ENCODE measurements at places on chromosomes 4 and X. TPM values are rescaled to one million over a fixed set of nuclear protein-coding genes. Genes with fewer than 3 reads are reported as not detected.

- DNase-seq, result no peak
These were observed 19.9 kb downstream of the SORCS2 start for GRCh38 chr4:7212101-7212674.

GRCh38 chr4:151442002-151442401 lies 33.0 kb downstream of the FHIP1A start:
- DNase-seq, result no peak

GRCh38 chr4:143773998-143774895 lies 73.8 kb upstream of the FREM3 start:
- peak; percentile 8 for DNase-seq

DNA sequence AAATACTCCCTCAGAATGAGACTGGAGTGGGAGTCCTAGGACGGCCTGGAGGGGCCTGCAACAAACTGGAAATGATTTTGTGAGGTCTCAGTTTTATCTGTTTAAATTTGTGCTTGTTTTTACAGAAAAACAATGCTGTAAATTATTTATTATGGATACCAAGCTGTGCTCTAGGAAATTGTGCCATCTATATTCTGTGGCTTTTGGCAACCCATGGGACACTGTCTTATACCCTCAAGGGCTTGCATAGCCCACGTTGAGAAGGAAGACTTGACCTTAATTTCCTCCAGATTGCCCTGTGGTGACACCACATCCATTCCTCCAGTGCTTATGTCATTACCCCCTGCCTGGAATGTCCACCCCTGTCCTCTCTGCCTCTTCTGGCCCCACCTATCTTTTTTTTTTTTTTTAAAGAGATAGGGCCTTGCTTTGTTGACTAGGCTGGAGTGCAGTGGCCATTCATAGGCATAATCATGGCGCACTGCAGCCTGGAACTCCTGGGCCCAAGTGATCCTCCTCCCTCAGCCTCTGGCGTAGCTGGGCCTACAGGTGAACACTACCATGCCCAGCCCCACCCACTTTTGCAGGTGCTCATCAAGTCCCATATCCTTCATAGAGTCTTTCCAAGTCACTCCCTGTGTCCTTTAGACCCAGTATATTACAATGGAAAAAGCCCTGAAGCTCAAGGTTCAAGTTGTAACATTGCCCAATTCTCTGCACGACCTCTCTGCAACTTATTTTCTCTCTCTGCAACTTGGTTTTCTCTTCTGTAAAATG lies 77.4 kb downstream of the HPRT1 start:
- no peak for DNase-seq

DNA sequence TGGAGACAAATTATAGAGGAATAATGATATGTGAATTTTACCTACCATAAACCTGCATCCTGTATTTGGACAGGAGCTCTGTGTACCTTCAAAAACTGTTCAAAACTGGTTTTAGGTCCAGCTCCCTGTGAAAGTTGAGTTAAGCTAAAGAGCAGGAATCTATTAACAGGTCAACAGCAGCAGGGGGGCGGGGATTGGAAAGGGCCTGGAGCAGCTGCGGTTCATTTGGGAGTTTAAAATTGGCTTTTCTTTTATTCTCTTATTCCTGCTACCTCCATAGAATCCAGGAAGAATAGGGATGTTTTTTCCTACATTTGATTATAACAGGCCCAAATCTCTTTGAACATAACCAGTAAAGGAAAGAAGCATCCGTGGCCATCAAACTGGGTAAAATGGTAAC lies 23.8 kb downstream of the SHROOM3 start:
- DNase-seq, result peak; percentile 82

- no peak for DNase-seq
These were observed 447.2 kb downstream of the SLITRK2 start for GRCh38 chrX:146264763-146265375.

DNA sequence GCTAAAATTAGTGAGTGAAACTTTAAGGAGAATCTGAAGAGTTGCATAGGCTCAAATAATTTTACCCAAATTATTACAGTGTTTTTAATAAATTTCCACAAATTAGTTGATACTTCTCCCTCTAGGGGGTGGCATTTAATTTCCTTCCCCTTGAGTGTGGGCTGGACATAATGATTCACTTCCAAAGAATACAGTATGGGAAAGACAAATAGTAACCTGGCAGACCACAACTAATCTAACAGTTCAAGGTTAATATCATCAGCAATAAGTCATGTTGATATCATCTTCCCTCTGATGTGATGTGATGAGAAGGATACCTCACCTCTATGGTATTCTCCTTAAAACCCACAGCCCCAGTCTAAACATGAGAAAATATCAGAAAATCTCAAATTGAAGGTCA lies 15.5 kb downstream of the PFKFB1 start:
- DNase-seq, result no peak

DNA sequence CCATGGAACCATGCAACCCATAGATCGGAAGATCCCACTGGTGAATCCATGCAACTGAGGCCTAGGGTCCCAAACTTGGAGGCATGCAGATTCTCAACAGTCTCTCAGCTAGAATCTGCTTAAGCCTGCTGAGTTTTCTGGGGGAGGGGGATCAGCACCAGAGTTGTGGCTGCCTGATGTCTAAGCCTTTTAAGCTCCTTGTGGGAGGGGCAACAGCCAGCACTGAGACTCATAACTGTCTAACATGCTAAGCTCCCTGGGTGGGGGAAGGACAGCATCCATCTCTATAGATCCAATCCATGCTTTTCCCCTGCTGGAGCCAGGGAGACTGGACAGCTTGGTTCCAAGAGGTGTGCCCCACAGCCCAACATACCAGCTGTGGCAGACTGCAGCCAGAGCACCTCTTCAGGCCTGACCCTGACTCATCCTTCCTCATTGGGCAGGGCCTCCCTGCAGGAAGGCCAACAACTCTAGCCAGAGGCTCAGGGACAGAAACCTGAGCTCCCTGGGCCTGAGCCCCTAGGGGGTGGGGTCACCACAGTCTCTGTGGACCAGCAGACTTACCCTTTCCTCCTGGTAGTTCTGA lies 300.1 kb upstream of the SLC7A11 start:
- DNase-seq, result no peak

- DNase-seq, result no peak
These were observed 4.7 kb upstream of the SRPK3 start for GRCh38 chrX:153776120-153776599.

- DNase-seq, result no peak
These were observed 119.2 kb upstream of the MAB21L2 start for GRCh38 chr4:150462743-150463142.

DNA sequence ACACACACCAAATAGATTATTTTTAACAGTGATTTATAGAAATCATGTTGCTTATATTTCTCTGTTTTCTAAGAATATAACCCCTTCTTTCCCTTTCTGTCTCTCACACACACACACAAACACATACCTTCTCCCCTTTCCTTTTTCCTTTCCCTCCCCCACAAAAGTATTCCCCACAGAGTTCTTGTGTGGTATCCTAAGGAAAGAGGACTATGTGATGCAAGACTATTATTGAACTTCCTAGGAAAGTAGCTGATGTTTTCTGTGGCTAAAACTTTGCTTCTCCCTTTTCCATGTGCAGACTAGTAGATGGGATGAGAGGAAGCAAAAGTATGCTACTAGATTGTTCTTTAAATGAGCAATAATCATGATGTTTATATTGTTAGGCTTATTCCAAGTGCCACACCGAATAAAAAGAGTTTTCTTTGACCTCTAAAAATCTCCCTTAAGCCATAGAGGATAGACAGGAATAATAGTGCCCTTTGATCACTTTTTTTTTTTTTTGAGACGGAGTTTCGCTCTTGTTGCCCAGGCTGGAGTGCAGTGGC lies 38.7 kb downstream of the CPEB2 start:
- no peak for DNase-seq

GRCh38 chr4:172377486-172378140 lies 564.4 kb downstream of the GALNTL6 start:
- no peak for DNase-seq

DNA sequence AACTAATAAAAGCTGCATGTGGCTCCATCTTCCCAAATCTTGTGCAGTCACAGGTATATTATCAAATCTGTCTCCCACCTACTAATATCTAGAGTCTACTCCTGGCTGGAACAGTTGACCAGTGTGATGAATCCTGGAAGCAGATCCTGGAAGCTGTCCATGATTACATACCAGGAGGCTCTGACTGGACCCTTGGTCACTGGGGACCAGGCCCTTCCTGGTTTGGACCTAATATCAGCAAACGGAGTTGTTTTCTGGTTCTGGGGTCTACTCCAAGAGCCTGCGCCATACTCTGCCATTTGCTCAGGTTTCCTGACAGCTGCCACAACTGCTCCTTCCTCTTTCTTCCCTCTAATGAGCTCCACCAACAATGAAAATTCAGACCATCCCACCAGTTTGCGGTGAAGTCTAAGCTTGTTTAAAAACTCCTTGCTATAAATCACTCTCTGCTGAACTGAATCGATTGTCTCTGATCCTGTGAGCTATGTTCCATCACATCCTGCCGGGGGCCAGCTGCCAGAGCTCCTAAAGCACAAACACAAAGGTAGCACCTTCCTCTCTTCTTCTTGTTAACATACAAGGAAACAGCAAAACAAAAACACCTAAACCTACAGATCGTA lies 114.2 kb downstream of the PALLD start:
- no peak for DNase-seq

GRCh38 chrX:638482-639131 lies 8.0 kb downstream of the SHOX start:
- no peak for DNase-seq

DNA sequence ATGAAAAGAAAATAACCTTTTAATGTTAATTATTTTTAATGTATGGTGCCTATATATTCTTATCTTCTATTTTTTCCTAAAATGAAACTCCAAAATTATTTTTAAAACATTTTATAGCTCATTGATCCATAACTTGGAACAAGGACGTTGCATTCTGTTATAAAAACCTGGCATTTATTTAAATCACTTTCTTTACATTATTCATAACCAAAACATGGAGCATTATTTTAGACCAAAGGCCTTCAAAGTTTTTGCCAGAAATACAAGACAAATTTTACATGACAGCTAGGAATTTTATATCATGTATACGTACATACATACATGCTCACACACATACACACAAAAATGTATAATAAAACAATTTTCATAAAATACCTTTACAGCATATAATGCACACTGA lies 259.8 kb downstream of the QDPR start:
- no peak for DNase-seq

DNA sequence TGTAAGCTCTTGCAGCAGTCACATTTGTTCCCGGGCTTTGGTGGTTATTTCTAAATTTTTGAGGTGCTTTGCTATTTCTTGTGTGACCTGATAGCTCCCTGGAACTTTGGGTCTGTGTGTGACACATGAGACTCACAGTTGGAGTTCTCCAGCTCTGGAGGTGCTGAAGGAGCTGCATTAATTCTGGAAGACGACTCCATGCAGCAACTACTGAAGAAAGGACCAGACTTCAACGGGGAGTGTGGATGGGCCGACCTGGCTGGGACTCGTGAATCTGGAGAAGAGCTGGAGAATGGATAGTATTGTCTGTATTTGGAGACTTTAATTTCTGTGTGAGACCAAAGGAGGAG lies 1.5 kb downstream of the MRFAP1 start:
- DNase-seq, result no peak

DNA sequence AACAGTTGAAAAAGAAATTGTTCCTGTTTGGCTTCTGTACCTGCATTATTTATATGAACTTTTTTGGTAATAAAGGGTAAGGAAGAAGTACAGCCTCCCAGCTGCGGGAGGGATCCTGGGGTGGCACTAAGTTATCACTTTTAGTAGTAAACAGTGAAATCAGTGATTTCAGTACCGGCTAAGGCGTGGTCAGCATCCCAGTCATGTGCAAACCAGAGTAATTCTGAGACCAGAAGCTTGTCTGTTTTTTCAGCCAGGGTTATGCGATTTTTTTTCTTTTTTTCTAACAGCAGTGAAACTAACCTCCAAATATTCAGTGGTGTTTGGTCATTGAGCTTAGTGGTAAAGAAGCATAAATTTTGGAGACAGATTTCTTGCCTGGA lies 3.3 kb downstream of the EGF start:
- DNase-seq, result no peak

- DNase-seq, result no peak
These were observed 167.8 kb downstream of the ANTXR2 start for GRCh38 chr4:79905212-79905611.

- peak; percentile 66 for DNase-seq
These were observed 39.6 kb downstream of the ZCCHC13 start for GRCh38 chrX:74343343-74344279.

GRCh38 chrX:7926914-7927258 lies 327 bp downstream of the PNPLA4 start:
- DNase-seq, result no peak

Gene PAGE4
- polyA plus RNA-seq, result not detected

Gene YY2
- polyA plus RNA-seq, result 1.7 TPM

Gene PCDH11X
- 0.25 TPM for polyA plus RNA-seq

Gene CPLX1
- polyA plus RNA-seq, result 0.09 TPM

Gene P2RY8
- polyA plus RNA-seq, result 1.2 TPM

Gene PRR32
- 143 TPM for polyA plus RNA-seq

Gene PGAM4
- polyA plus RNA-seq, result 0.48 TPM

Gene GAGE2A
- polyA plus RNA-seq, result not detected
